ENCODE measurements at places on chromosomes 6 and 20.
A peak's percentile ranks its signal among the peaks of the same experiment; 100 is the strongest.

GRCh38 chr20:24777746-24778145, 171.3 kb upstream of the CST7 start:
- DNase-seq = no peak

DNA sequence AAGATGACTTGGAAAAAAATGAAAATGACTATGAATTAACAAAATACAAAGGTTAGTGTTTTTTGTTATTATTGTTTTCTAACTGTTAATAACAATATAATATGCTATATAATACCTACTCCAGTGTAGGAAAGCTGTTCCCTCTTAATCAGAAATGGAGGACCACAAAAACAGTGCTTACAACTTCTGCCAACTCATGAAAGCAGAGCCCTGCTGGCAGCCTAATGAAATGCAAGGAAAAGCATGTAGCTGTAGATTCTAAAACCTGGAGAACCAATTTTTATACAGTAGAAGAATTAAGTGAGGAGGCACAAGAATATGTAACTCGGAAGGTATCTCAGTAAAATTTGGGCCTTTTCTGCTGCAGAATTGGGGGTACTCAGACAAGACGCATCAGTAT, 29.4 kb downstream of the PHIP start:
- peak; percentile 33 for DNase-seq

GRCh38 chr6:47302043-47302442, 7.7 kb downstream of the TNFRSF21 start:
- no peak for DNase-seq

GRCh38 chr6:119284861-119285521, 64.6 kb downstream of the MAN1A1 start:
- DNase-seq = no peak

GRCh38 chr6:21279619-21280018, 313.9 kb upstream of the SOX4 start:
- peak; percentile 9 for DNase-seq

DNA sequence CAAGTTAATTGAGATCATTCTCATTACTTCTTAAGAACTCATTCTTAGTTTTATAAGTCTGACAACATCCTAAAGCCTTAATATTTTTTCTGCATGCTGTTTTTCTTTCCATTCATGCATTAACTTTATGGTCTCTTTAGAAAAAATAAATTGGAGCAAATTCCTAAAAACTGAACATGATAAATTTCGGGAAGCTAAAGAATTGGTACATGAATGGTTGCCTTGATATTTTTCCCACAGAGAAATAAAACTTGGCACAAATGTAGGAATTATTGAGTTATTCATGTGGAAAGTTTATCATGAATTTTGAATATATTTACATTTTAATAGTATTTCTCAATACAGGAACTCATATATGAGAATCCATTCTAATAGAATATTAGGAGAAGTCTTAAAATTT, 115.9 kb downstream of the BMP5 start:
- DNase-seq = no peak

DNA sequence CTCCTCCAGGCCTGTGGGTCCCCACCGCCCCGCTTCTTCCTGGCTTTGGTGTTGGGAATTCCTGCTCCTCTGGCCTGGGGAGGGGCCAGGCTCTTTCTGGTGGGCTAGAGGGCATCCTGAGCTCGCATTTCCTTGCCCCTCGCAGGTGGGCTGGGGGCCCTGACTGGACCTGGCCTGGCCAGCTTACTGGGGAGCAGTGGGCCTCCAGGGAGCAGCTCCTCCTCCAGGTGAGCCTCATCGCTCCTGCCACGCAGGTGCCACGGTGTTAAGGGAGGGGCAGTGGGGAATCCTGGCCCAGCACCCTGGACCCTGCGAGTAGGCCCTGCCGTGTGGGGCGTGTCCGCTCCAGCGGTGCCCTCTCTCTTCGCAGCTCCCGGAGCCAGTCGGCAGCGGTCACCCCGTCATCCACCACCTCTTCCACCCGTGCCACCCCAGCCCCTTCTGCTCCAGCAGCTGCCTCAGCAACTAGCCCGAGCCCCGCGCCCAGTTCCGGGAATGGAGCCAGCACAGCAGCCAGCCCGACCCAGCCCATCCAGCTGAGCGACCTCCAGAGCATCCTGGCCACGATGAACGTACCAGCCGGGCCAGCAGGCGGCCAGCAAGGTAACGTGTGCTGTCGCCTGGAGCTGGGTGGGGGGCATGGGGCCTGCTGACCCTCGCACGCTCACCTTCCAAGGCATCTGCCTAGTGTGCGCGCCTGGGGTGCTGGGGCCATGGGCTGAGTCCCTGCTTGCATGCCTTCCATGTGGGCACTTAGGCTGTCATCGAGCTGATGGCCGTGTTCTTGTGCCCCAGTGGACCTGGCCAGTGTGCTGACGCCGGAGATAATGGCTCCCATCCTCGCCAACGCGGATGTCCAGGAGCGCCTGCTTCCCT, 4.7 kb downstream of the ADRM1 start:
- DNase-seq = peak; percentile 2

- DNase-seq = no peak
Observed at GRCh38 chr6:155538708-155539390, 83.2 kb upstream of the NOX3 start.

DNA sequence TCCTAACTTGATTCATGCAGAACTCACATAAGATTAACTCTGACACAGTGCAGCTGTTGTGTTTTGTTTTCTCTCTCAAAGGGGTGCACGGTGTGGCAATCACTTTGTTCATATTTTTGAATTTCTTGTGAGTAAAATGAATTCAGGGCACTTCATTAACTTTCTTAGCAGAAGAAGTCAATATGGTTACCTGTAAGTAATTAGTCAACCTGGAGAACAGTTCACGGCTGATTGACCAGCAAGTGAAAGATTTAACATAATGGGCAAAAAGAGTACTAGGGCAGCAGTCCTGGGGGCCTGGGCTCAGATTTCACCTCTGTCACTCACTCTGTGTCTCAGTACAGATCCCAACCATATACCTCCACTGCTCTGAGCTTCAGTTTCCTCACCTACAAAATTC, 102.4 kb upstream of the SPTLC3 start:
- DNase-seq = peak; percentile 10

DNA sequence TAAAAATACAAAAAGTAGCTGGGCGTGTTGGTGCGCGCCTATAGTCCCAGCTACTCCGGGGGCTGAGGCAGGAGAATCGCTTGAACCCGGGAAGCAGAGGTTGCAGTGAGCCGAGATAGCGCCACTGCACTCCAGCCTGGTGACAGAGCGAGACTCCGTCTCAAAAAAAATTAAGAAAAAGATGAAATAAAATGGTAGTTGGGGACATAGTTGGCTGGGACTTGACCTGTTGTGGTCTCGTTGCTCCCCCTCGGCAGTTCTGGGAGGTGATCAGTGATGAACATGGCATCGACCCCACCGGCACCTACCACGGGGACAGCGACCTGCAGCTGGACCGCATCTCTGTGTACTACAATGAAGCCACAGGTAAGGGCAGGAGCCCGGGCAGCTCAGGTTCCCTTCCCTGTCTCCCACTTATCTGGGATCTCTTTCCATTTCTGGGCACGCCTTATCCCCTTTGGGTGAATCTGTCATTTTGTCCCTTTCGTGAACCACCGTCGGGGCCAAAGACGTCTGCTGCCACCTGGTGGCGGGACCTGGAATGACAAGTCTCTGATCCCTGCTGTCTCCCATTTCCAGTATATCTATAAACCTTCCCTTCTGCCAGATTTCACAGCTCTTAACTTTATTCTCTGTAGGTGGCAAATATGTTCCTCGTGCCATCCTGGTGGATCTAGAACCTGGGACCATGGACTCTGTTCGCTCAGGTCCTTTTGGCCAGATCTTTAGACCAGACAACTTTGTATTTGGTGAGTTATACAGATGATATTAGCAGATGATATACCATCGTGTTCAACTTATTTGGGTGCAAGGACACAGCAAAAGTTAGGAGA, 2.3 kb downstream of the TUBB start:
- peak; percentile 82 for DNase-seq

GRCh38 chr6:167495506-167496401, 170.9 kb downstream of the TTLL2 start:
- DNase-seq = no peak

DNA sequence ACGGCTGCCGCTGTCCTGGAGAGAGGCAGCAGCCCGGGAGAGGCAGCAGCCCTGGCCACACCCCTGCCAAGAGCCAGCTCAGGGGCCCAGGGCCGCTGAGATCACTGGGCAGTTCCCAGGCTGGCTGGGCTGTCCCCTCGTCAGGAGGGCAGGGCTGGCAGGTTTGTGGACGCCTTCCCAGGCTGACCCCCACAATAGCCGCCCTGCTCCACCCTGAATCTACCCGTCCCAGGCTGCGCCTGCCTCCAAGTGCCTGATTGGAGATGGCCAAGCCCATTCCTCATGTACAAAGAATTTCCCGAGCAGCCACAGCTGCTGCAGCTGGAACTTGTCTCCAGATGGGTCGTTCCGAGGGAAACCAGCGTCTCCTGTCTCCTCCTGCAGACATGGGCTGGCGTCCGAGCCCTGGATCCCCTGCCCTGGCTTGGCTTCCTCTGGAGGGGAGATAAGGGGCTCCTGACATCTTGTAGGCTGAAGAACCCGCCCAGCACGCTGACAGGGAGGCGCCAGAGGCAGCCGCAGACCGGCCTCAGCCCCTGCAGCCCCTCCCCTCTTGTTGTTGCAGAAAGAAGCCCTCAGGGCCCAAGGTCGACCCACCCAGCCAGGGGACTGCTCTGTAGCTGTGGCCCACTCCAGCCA, 9.4 kb upstream of the GATA5 start:
- peak; percentile 42 for DNase-seq

GRCh38 chr20:49340161-49340966, 62.5 kb upstream of the ZNFX1 start:
- no peak for DNase-seq

GRCh38 chr6:72553531-72554511, 68.0 kb upstream of the KCNQ5 start:
- peak; percentile 78 for DNase-seq

- no peak for DNase-seq
Observed at GRCh38 chr20:63509088-63509564, 10.2 kb upstream of the EEF1A2 start.

- DNase-seq = no peak
Observed at GRCh38 chr20:48098099-48098498, 312.8 kb upstream of the SULF2 start.

GRCh38 chr20:19828232-19828631, 70.2 kb downstream of the RIN2 start:
- peak; percentile 50 for DNase-seq

DNA sequence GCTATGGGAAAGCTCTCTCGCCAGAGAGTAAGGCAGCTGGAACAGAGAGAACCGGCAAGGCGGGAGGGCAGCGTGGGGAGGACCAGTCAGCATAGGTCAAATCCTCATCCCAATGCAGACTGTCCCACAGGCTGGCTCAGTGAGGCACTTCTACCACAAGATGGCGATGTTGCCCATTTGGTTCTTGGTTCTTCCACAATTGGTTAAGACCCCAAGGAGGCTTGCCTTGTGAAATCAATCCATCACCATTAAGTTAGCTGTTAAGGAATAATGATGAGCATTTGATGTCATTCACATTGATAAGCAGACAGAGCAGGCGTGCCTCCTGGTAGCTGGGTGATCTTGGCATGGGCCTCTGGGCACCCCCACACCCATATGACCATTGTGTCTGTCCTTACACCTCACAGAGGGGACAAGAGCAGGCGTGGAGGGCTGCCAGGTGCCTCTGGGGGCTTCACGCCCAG, 2.4 kb downstream of the CSTL1 start:
- peak; percentile 73 for DNase-seq

- no peak for DNase-seq
Observed at GRCh38 chr6:110688661-110689268, 126.5 kb downstream of the CDK19 start.

DNA sequence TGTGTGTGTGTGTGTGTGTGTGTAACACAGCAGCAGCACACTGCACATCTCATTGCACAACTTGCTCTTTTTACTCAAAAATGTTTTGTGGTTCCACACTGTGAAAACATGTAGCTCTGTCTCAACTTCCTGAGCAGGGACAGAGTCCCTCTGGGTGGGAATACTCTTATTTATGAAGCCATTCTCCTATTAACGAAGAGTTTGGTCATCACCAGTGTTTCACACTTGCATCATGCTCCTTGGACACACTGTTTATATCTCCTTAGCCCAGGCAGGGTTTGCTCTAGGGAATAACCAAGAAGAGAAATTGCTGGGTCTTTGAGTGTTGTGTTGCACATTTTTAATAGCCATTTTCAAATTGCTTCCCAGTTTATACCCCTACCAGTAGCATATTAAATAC, 53.6 kb downstream of the ZNF831 start:
- DNase-seq = no peak

DNA sequence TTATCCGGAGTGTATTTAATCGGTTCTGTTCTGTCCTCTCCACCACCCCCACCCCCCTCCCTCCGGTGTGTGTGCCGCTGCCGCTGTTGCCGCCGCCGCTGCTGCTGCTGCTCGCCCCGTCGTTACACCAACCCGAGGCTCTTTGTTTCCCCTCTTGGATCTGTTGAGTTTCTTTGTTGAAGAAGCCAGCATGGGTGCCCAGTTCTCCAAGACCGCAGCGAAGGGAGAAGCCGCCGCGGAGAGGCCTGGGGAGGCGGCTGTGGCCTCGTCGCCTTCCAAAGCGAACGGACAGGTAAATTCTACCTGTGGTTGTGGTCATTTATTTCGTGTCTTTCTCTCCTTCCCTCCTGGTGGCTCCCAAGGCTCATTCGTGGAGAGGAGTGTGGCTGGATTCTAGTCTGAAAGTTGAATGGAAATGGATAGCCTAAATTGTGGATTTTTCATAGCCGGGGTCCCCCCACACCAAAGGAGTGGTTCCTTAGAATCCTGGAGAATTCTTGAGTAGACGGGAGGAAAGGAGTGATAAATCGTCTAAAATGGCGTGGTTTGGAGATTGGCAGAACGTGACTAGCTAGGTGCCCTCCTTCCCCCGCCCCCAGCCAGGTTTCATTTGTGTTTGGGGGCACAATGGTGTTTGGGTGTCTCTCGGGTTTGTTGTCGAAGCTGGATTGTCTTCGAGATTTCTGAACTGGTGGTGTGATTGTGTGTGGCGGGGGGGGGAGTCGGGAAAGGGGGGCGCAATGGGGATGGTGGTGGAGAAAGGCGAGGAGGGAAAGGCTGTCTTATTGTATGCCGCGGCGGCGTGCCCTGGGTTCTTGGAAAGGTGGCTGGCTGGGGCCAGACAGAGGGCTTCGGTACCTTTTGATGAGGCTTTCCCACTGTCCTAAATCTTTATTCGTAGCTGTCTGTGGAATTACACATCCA, 673 bp downstream of the MARCKS start:
- DNase-seq = peak; percentile 52

GRCh38 chr20:63884506-63885263, 10.2 kb upstream of the DNAJC5 start:
- no peak for DNase-seq

GRCh38 chr6:165082636-165083035, 226.8 kb downstream of the C6orf118 start:
- DNase-seq = no peak

Measured in kidney tubule cell (primary cell).